ENCODE measurements at places on chromosomes 11 and 22.

DNA sequence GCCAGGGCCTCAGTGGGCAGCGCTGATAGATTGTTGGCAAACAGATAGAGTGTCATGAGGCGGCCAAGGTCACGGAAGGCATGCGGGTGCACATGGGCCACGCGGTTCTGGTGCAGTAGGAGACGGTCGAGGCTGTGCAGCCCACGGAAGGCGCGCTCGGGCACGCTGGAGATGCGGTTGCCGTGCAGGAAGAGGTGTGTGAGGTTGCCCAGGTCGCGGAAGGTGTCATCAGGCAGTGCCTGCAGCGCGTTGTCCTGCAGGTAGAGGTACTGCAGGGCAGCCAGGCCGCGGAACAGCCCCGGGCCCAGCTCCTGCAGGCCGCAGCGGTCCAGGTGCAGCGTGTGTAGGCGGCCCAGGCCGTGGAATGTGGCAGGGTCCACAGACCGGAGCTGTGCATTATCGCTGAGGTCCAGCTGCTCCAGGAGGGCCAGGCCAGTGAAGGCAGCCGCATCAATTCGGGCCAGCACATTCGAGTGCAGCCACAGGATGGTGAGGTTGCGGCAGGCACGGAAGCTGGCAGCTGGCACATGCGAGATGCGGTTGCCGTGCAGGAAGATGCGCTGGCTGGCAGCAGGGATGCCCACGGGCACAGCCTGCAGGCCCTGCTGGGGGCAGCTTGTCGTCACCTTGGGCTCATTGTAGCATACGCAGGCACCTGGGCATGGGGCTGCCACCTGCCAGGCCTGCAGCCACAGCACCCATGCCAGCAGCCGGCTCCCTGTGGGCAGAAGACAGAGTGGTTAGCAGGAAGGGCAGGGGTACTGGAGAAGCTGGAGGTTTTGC is 25.5 kb downstream of the RTN4R start:
- DNase-seq: no peak

DNA sequence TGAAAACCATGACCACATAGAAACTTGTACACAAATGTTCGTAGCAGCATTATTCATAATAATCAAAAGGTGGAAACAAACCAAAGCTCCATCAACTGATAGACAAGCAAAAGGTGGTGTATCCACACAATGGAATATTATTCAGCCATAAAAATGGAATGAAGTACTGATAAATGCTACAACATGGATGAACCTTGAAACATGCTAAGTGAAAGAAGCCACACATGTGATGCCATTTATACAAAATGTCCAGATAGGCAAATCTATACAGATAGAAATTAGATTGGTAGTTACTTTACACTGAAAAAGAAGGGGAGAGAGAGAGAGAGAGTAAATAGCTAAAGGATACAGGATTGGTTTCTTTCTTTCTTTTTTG is 27.7 kb downstream of the MAPK1 start:
- DNase-seq: no peak

GRCh38 chr11:78355309-78355705 is 62.3 kb downstream of the GAB2 start:
- no peak for DNase-seq

GRCh38 chr22:27546157-27546935 is 255.2 kb downstream of the MN1 start:
- no peak for DNase-seq

- no peak for DNase-seq
These were observed 22.0 kb upstream of the TLCD5 start for GRCh38 chr11:120303004-120303637.

DNA sequence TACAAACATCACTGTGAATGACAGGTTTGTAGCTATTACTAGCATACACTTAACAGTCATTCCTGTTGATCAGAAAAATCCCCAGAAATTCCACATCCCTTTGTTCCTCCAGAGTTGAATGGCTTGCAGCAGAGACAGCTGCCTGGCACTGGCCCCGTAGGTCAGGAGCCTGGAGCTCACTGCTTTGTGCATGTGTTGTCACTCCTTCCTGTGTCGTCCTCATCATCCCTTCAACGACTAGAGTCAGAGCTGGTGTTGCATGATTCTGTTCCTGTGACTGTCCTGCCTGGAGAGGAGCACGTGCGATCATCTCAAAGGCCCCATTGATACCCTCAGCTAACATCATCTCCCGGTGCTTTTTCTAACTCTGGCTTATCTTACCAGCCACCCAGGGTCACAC is 58.3 kb downstream of the LDLRAD3 start:
- DNase-seq: no peak

All from suprapubic skin (tissue), 4 donors.